ENCODE measurements at places on chromosomes 7 and 10.

- no peak for DNase-seq
Measured at GRCh38 chr10:17084258-17084657, 45.4 kb downstream of the CUBN start.

- no peak for DNase-seq
Measured at GRCh38 chr10:75475460-75476182, 44.2 kb downstream of the LRMDA start.

GRCh38 chr10:60508037-60508436 is 118.4 kb upstream of the ANK3 start:
- DNase-seq: no peak

DNA sequence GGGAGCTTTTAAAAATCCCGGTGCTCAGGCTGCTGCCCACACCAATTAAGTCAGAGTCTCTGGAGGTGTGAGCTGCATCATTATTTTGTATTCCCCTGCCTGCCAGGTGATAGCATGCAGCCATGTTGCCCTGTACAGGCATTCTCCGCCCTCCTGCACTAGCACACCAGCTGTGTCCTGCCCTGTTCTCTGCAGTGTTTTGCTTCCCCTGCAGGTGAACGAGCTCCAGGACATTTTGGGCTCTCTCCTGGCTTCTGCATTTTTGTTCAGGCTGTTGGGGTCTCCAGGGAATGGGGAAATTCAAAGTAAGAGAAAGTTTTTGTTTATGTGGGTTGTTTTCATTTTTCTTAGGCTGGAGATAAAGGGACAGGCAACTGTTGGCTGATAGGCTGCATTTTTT is 271.0 kb upstream of the COBL start:
- DNase-seq: no peak

DNA sequence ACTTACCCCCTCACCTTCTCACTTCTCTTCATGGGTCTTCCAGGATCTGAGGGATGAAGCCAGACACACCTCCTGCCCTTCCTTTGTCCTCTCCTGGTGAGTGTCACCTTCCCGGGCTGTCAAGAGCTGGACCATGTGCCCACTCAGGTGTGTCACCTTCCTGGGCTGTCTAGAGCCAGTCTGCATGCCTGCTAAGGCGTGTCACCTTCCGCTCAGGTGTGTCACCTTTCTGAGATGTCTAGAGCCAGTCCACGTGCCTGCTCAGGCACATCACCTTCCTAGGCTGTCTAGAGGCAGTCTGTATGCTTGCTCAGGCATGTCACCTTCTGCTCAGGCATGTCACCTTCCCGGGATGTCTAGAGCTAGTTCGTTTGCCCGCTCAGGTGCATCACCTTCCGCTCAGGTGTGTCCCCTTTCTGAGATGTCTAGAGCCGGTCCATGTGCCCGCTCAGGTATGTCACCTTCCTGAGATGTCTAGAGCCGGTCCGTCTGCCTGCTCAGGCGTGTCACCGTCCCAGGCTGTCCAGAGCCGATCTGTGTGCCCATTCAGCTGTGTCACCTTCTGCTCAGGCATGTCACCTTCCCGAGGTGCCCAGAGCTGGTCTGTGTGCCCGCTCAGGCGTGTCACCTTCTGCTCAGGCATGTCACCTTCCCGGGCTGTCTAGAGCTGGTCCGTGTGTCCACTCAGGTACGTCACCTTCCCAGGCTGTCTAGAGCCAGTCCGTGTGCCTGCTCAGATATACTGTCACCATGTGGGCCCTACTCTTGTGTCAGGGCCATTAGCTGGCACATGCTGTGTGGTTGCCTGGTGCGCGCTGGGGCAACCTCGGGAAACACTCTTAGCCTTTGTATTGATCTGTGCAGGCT is 245.3 kb downstream of the EBF3 start:
- DNase-seq: no peak

DNA sequence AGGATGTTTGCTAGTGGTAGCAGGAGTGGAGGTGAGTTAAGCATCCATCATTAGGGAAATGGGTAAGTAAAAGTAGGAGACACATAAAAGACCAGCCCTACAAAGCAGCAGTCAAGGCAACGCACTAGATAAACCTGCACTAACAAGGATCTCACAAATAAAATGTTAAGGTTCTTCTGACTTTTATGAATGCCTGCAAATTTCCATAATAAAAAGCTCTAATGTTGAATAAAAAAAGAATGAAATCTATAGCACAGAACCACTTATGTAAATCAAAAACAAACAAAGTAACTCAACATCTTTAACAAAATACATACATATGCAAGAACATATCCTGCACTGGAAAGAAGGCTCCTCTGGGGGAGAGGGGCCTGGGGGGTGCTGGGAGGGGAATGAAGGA is 4.6 kb downstream of the SGMS1 start:
- DNase-seq: no peak

DNA sequence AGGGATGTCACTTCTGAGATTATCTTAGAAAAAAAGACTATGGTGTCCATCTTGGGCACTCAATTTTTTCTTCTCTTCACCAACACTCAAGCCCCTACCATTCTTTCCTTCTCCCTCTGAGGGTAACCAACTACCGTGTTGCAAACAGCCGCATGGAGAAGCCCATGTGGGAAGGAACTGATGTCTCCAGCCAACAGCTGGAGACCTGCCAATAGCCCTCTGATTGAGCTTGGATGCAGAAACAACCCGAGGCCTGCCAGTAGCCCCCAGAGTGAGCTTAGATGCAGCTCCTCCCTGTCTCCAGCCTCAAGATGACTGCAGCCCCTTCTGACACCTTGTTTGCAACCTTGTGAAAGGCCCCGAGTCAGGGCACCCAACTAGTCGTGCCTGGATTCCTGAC is 36.4 kb upstream of the CHCHD3 start:
- DNase-seq: no peak

- no peak for DNase-seq
Measured at GRCh38 chr10:116120688-116121455, 152.1 kb downstream of the GFRA1 start.

GRCh38 chr10:52346394-52347326 is 32.6 kb downstream of the DKK1 start:
- no peak for DNase-seq

DNA sequence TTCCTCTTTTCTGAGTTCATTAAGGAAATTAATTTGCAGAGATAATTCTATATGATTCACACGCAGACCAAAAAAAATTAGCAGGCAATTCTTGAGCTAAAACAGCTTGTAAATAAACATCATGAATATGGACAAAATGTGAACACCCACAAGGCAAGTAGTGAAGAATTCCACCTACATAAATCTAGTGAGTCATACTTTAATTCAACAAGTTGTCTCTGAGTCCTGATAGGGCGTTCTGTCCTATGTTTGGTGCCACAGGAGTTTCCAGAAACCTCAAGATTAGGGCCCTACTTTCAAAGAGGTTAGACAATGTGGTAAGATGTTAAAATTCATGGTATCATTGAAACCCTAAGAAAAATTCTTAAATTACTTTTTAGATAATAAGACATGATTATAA is 122.3 kb downstream of the SGMS1 start:
- no peak for DNase-seq

- DNase-seq: no peak
Measured at GRCh38 chr7:83918142-83918541, 269.2 kb upstream of the SEMA3E start.

GRCh38 chr7:17580141-17580540 is 281.7 kb downstream of the AHR start:
- no peak for DNase-seq

DNA sequence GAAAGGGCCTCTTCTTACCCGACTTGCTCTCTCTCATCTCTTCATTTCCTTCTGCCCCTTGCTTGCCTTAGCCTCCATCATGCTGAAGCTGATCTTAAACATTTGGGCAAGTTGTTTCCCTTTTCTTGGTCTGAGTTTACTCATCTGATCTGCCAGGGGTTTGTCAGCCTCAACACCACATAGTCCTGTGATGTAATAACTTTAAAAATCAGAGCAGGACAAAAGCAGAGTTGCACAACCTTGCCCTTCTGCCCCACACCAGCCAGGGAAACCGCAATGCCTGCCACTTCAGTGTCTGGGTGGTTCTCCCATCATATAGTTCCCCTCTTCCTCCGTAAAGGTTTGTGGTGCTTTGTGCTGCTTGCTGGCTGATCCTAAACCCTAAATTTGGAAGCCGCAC is 9.9 kb upstream of the LIPM start:
- DNase-seq: no peak

GRCh38 chr10:102785818-102786217 is 42.1 kb downstream of the WBP1L start:
- DNase-seq: no peak

- no peak for DNase-seq
Measured at GRCh38 chr7:116780966-116781365, 81.4 kb upstream of the CAPZA2 start.

DNA sequence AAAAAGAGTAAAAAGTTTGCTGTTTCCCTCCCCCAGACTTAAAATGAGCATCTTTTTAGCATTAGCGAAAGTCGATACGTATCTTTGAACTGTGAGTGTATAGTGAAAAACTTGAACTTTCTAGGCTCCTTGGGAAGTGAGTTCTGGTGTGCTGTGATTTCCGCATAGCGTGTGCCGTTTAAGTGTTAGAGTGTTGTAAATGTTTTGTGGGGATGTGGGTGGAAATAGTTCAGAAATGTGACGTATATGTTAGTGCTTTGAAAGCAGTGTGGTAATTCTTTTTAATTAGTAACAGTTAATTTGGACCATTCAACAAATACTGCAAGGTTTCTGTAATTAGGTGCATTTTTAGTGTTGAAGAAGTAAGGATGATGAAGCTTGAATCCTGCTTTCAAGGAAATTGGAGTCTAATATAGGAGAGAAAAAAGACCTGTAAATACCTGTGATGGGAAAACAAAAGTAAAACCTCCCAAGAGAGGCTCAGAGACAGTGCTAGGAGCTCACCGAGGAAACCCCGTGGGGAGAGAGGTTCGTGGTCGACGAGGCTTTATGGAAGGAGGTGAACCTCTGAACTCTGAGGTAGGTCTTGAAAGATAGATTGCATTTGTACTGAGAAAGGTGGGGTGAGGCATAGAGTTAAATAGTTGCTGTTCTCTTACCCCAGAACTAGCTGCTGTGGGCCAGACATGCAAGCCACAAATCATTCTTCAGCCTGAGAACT is 40.8 kb downstream of the RBM33 start:
- DNase-seq: no peak

DNA sequence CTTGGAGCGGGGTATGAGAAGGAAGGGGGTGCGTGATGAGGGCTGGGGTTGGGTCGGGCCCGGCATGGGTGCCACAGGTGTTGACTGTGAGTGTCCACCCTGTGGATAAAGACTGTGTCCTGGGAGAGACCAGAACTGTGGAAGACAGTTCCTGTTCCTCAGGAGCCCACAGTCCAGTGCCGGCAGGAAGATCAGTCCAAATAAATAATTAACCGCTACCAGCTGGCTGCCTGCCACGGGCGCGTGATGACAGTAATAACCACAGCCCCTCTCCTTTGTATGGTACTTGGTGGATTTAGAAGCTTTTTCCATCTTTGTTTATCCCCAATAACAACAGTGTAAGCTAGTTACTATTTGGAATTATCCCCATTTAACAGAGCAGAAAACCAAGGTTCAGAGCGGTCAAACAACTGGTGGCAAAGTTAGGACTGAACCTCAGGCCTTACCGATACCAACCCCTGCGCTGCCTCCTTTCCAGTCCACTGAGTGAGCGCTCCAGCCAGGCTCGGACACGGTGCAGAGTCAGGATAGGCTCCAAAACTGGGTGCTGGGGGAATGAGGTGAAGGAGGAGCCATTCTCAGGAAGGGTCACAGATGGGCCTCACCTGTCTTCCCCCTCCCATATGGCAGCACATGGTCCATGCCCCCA is 5.1 kb downstream of the ZMIZ1 start:
- no peak for DNase-seq

- no peak for DNase-seq
Measured at GRCh38 chr7:67391168-67391567, 394.5 kb downstream of the TYW1 start.

- DNase-seq: no peak
Measured at GRCh38 chr7:95781961-95782586, 9.7 kb downstream of the DYNC1I1 start.

DNA sequence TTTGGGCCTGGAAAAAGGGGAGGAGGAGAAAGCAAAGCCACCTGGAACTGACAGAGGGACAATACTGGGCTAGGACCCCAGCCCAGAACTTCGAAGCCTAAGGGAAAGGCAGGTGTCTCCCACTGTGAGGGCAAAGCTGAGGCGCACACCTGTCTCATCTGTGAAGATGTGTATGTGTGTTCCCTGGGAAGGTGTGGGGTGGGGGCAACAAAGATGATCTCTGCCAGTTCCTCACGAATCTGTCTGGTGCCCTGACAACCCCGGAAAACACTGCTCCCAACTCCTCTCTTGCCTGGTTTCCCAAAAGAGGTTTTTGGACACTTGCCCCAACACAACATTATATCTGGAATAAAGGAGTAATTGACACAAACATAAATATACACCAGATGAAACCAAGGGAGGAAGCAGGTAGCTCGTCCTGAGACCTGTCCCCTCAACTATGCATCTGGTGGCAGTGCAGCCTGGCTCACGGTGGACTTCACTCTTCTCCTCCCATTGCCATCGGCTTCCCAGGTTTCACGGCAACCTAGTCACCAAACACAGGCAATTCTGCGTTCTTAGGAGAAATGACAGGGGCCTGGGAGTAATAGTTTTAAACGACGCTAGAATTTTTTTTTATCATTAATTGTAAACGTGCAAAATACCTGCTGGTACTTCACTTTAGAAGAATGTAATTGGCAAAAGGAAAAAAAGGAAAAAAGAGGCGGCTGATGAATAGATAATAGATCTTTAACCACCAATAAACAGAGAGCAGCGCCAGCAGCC is 1.7 kb upstream of the EMX2 start:
- DNase-seq: no peak

DNA sequence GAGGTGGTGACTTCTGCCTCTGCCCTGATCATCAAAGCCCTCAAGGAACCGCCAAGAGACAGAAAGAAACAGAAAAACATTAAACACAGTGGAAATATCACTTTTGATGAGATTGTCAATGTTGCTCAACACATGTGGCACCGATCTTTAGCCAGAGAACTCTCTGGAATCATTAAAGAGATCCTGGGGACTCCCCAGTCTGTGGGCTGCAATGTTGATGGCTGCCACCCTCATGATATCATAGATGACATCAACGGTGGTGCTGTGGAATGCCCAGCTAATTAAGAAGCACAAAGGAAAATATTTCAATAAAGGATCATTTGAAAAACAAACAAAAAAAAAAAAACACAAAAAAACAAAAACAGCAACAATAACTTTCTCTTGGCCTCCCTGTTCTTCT is 59.5 kb upstream of the TOMM7 start:
- no peak for DNase-seq

- DNase-seq: no peak
Measured at GRCh38 chr10:82643601-82644000, 768.6 kb downstream of the NRG3 start.

- DNase-seq: no peak
Measured at GRCh38 chr10:122342293-122343134, 32.0 kb upstream of the PLEKHA1 start.

DNA sequence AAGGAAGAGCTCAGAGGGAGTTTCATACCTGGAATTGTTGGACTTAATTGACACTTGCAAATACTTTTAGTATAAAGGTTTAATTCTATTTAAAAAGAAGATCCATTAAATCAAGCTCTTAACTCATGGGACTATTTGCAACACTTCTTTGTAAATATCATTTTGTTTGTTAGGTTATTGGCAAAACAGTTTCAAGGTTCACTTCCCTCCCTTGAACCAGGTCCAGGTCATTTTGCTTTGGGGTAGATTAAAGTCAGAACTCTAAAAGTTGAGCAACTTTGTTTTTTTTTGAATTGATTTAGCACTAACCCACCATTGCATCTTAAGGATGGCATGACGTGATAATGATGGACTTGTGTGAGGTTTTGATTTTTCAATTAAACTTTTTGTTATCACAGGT is 45.9 kb downstream of the ZRANB1 start:
- DNase-seq: no peak

Data from SIG-M5 (cell line).